NCI-H1436 treated with DMSO at 0.1 percent for 48 hours (cell line): ENCODE measurements at places on chromosomes 13 and 19.

- DNase-seq = no peak
Measured at GRCh38 chr13:28582892-28583240, 76.1 kb upstream of the POMP start.

GRCh38 chr13:65725006-65725405, 1505.1 kb downstream of the PCDH9 start:
- no peak for DNase-seq

DNA sequence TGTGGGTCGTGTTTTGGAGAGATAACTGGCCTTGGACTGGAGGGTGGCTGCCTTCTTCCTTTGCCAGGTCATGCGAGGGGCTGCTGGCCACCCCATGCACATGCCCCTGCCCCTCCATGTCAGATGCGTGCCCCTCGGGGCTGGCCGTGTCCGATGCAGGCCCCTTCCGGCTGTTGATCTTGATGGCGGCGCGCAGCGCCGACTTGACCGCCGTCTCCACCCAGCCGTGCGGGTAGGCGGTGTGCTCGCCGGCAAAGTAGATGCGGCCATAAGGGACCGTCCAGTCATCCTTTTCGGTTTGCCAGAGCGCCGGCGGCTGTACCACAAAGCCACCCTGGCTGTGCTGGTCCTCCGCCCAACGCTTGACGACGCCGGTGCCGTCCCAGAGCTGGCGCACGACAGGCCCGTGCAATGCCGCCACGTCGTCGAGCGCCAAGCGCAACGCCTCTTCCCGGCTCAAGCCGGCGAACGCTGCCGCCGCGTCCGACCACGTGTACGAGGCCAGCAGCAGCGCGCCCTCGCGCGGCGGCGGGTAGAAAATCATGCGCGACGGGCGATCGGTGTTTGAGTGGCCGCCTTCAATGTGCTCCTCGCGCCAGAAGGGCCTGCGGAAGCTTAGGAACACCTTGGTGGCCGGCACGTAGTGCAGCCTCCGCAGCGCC, 6.9 kb downstream of the IL4I1 start:
- no peak for DNase-seq

DNA sequence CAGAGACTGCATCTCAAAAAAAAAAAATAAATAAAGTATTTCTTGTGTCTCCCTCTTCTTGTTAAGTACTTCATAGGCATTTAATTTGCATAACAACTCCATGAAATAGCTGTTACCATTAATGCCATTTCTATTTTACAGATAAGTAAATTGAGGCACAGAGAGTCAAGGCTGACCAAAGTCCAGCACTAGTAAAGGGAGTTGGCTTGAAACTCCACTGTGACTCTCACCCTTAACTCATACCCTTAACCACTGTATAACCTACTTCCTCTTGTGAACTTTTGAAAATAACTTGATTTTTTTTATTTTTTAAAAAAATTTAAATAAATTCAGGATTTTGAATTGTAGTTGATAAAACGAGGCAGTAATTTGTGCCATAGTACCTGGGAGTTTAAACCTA, 6.0 kb downstream of the GPATCH1 start:
- no peak for DNase-seq

GRCh38 chr19:43752287-43752875, 2.4 kb downstream of the SMG9 start:
- DNase-seq = no peak

- no peak for DNase-seq
Measured at GRCh38 chr13:95756072-95756471, 79.1 kb downstream of the DNAJC3 start.

DNA sequence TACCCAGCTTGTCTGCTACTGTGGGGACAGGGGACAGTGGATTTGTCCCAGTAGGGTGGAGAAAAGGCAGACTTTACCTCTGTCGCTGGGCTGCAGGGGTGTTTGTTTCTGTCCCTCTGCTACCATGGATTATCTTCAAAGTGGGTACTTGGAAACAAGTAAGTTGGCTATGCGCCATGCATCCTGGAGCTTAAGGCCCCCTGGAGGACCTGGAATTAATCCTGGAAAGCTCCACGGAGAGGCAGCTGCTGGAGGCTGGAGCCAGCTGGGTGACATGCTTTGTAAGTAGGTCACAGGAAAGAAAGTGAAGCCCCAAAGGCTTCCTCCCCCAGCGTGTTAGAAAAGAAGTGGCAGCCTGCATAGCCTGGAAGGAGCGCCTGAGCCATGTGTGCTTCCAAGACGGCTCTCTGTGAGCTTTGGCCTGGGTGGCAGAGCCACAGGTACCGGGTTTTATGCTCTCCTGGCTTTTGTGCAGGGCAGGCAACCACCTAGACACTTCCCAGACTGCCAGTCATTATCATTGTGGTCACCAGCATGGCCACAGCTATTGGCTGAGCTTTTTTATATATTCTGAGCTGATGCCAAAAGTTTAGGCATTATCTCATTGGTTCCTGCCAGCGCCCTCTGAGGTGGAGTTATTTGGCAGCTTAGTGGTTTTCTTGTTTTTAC, 9.5 kb downstream of the B3GLCT start:
- DNase-seq = no peak

- DNase-seq = no peak
Measured at GRCh38 chr19:5293612-5294378, 46.8 kb downstream of the PTPRS start.

DNA sequence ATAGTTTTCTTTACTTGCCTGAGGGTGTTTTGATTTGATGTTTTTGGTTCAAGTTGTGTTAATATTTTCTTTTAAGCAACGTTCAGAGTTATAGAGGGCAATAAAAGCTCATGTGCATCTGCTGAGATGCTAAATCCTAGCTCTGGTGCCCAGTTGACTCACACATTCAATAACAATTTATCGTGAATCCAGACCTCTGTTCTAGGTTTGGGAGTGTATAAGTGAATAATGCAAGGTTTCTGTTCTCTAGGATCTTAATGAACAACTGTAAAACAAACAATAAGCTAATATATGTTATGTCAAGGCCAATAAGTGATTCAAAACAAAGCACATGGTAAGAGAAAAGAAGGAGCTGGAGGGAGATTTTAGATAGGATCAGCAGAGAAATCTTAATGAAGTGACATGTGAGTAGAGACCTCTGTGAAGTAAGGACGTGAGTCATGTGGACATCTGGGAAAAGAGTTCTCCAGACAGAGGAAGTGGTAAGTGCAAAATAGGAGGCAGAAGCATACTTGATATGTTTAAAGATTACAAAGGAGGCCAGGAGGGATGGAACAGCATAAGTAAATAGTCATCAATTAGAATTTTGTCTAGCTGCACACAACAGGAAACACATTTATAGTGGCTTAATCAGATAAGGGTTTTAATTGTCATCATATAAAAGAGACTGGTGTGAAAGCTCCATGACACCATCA, 278.5 kb upstream of the HTR2A start:
- DNase-seq = no peak

DNA sequence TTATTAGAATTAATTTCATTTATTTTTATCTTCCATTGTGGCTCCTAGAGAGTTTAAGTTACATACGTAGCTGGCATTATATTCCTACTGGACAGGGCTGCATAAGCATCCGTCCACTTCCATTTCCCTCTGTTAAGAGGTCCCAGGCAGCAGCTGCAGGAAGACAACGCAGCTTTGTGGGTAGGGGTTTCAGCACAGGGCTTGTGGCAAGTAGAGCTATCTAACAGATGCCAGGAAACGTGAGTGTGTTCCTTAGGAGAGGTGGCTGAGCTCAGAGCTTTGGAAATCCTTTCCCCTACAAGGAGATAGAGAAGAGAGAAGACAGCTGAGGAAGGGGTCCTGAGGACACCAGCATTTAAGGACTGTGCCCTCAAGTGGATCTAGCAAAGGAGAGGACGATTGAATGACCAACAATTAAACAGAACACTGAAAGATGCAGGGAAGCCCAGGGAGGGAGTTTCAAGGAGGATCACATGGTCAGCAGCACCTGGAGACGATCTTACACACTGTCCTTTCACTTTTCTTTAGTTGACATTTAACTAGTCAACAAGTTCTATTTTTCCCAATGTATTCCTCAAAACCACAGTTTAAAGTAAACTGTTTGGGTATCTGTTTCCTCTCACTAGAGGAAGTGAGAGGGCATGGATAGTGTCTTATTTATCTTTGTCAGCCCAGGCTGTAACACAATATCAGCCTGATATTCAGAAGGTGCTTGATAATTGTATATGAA, 2.3 kb upstream of the N4BP2L1 start:
- no peak for DNase-seq

DNA sequence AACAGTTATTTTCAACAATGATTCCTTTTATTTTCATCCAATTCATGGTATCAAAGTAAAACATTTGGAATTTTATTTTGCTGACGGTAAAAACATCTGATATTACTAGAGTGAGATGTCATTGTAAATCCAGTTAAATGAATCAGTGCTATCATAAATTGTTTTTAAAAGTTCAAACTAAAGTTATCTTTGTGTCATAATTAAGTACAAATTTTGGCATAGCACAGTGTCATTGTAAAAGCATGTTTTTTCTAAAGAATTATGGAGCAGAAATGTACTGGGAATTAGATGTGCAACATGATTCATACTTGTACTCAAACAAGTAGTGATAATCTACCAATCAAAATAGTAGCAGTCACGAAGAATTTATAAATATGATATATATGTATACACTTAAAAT, 92.8 kb downstream of the FAM216B start:
- no peak for DNase-seq

DNA sequence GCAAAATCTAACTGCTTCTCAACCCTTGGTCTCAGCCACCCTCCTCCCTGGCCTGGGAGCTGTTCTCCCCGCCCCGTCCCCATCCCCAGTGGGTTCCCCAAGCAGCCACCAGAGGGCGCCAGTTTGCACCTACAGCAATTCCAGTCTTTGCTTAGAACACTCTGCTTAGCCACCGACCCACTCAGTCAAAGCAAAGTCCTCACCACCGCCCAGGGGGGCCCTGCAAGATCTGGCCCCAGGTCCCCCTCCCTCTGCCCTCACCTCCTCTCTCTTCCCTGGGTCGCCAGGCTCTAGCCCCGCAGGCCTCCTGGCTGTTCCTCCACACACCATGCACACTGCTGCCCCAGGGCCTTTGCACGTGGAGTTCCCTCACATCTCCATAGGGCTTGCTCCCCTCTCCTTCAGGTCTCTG, 12.4 kb downstream of the TMEM143 start:
- no peak for DNase-seq

DNA sequence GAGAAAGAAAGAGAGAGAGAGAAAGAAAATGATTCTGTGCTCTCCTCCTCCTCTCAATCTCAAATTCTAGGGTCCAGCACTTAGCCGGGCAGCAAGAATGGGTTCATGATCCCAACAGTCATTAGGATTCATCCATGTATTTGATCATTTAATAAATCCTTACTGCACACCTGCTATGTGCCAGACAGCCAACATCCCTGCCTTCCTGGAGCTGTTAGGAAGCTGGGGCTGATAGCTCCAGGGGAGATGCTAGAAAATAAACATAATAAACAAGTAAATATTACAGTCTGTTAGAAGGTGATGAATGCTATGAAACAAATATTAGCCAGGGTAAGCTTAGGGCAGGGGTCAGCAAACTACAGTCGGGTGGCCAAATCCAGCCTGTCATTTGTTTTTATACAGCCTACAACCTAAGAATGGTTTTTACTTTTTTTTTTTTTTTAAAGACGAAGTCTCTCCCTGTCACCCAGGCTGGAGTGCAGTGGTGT, 9.9 kb upstream of the ACP7 start:
- DNase-seq = no peak

DNA sequence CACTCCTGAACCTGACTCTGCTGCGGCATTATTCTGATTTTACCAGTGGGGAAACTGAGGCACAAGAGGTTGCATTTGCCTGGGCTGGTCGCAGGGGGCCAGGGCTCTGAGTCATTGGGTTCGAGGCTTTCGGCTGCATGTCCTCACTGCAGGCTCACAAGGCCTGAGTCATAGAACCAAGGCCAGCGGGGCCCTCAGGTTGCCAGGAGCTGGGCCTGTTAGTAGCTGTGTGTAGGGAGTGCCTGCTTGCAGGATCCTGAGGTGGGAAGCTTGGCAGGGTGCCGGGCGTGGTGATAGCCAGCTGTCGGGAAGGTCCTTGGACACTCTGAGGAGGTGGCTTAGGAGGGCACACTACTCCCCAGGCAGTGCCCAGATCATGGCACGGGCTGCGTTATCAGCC, 21.6 kb upstream of the F2RL3 start:
- DNase-seq = no peak

DNA sequence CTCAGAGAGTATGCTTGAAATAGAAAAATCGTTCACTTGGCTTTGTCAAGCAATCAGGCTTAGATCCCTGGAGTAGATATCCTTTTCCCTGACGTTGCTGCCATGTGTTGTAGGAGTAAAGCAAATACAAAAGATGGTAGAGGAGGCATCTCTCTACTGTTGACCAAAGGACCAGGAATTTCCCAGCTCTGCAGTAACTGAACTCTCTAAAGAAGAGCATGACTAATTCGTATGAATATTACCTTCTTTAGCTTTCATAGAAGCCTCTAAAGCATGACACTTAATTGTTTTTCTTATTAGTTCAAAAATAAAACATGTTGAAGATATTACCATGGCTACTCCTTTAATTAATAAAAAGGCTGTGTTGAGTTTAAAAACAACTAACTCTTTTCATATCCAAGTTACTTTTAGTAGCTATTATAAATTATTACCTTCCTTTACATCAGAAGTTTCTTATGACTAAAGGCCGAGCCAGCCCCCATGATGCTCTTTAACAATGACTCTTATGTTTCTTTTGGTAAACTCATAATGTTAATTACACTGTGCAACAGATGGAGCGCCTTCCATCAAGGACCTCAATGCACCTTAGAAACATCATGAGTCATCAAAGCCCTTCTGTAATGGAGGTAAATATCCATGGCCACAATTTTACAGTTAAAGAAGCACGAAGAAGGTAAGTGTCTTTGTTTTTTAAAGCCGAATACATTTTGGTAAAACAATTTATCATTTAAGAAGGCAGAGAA, 352.4 kb downstream of the KLF5 start:
- peak; percentile 58 for DNase-seq

DNA sequence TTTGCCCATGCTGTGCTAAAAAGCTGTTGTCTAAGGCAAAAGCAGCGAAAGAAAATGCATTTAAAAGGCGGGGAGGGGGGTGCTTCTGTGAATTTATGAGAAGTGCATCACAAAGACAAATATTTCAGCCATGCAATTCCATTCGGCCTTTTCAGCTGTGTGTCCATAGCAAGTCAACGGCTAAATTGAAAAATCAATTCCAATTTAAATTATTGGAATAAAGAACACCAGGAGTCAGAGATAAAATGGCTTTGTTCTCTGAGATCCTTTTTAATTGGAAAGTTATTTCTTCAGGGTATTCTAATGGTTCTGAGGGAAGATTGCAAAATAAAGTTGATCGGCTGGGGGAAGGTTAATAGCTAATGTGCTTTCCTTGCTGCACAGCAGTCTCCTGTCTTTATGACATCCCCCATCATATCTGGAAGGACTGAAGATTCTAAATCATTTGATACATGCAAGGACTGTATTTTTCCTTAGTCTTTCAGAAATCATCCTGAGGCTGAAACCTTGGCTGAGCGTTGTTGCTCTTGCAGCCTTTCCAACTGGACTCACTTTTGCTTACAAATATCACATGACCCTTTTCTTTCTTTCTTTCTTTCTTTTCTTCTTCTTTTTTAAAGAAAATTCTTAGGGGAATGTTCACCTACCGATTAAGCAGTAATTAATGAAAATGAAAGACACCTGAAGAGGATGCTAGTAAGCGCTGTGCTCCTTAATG, 647.1 kb downstream of the DACH1 start:
- no peak for DNase-seq
